WTC11 (cell line): ENCODE measurements at places on chromosomes 5 and 9.

- no peak for DNase-seq
Observed at GRCh38 chr5:111394586-111394985, 117.7 kb downstream of the STARD4 start.

DNA sequence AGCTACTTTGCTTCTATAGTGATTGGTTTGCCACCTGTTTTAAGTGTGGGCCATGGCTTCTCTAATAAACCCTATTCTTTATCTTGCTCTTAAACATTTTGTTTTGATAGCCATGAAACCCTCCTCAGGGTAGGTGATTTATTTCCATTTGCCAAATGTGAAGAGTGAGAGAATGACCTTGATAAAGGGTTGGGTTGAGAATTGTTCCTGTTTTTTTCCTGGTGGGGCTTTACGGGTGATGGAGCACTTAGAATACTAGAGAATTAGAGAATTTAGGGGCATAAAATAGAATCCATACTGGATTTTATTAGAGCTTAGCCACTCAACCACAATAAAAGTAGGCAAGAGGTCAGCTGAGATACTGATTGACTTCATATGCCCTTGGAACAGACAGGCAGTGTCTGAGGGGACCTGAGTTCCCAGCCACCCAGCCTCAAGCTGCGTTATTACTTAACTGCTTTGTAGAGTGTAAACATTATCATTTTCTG, 68.9 kb downstream of the COMMD10 start:
- DNase-seq = no peak

DNA sequence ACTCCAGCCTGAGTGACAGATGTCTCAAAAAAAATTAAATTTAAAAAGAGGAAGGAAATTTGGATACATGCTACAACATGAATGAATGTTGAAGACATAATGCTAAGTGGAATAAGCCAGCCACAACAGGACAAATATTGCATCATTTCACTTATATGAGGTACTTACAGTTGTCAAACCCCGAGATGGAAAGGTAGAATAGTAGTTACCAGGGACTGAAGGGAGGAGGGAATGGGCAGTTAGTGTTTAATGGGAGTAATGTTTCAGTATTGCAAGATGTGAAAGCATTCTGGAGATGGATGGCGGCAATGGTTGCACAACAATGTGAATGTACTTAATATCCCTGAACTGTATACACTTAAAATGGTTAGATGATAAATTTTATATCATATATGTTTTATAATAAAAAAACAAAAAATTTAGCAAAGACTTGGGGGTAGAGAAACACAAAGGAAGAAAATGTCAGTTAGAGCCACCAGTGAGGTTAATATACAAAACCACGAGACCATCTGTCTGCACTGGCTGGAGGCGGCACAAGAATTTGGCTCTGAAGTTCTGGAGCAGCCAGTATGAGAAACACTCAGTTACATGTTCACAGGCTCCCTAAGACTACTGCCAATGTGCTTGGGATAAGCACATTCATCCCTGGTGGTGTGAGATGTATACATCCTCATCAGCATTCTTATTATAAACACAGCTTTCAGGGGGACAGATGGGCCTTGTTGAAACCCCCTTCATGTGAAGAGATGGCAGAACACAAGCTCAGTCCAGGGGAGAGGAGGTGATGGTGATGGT, 37.0 kb upstream of the RPS23 start:
- no peak for DNase-seq

DNA sequence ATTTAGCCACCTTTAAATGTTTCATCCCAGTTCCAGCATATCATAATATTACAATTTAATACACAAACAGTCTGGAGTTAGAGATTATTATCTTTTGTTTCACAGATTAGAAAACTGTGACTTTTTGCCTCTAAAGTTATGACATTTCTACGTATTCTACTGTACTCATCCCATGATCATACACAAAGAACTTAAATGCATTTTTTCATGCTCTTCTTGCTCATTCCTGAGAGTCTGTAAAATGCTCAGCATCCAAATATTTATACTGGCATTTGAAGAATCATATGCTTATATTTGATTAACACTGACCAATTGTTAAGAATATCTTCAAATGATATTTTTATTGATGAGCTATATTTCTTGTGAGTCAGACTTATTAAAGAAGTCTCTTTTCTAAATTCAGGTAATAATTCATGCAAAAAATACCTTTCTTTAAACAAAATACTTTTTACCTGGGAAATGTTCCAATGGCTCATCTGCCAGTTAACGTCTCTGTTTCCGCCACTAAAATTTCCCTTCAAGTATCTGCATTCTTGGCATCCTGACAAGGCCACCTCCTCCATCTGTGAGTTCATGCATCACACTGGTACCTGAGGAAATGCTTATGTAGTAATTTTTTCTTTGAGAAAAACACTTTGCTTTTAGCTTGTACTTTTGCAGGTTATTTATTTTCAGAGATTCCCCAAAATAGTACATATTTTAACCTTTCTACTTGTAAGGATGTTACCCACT, 139.6 kb upstream of the RASA1 start:
- DNase-seq = no peak

DNA sequence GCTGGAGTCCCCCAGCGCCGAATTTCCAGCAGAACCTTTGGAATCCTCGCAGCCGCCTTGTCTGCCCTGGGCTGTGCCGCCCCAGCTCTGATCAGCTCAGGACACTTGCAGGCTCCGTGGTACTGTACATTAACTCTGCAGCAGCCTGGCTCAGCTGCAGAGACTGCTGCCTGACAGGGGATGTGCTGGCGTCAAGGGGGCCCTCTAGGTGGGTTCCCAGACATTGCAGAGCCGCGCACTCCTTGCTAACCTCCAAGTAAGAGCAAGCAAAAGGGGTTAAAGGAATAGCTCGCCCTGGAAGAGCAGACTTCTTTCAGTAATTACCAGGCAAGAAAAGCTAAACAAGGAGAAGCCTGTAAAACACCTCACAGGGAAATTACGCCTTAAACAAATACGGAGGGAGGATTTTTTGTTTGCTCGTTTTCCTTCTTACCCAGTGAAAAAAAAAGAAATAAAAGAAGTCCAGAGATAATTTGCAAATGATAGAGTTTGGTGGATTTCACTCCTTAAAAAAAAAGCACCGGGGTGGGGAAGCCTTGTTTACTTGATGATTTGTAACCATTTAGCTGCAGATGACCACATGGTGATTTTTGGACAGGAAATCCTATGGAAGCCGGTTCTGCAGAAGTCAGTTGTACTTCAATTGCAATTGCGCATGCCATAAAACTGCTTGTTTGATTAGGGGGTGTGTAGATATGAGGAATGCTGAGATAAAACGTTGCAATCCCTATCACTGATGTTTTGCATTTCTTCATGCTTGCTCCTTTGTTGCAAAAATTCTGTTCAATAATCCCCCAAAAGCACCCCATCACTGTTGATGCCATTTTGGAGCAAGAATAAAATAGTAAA, 305.8 kb downstream of the PDE4D start:
- peak; percentile 86 for DNase-seq

DNA sequence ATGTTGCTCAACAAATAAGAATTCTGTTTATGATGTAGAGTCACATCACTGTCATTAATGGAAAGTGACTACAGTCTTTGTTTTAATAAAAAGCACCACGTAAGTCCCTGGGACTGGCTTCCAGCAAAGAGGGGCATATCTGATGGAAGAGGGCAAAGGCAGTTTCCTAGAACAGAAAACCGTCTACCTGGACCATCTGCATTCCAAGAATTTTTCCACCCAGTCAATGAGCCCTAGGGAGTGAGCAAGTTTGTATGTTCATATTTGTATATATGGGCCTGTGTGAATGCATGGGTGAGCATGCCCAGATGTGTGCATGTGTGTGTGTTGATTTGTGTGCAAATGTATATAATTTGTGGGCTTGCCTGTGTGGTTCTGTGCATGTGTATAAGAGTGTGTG, 156.8 kb upstream of the SEMA6A start:
- no peak for DNase-seq

- no peak for DNase-seq
Observed at GRCh38 chr9:93118863-93119702, 15.0 kb downstream of the NINJ1 start.

GRCh38 chr5:54156577-54156976, 153.8 kb downstream of the ARL15 start:
- DNase-seq = no peak

DNA sequence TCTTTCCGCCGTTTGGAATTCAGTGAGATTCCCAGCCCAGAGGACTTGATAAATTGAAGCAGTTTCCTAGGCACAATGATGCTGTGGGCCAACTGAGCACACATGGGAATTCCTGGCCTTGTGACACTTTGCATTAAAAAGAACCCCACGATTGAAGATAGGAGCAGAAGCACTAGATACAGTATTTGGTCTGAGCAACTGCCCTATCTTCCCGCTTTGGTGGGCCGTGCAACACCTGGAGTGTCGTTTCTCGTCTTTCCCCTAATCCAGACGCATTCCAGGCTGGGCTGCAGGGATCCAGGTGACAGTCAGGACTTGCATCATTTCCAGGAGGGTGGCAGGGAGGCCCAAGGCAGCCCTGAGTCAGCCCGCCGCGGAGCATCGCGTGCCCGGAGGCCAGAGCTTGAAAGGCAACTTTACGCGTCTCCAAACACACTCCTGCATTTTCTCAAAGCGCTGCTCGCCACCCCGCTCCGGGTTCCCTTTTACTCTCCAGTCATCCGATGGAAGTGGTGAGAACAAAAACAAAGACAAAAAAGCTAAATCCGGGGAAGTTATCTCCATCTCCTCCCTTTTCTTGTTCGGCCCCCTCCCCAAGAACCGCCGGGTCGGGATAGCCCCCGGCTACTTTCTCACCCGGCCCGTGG, 753 bp upstream of the STC2 start:
- peak; percentile 70 for DNase-seq

GRCh38 chr9:91902475-91903125, 47.4 kb downstream of the ROR2 start:
- DNase-seq = no peak

GRCh38 chr9:72363908-72364678, 915 bp downstream of the ZFAND5 start:
- DNase-seq = peak; percentile 41

DNA sequence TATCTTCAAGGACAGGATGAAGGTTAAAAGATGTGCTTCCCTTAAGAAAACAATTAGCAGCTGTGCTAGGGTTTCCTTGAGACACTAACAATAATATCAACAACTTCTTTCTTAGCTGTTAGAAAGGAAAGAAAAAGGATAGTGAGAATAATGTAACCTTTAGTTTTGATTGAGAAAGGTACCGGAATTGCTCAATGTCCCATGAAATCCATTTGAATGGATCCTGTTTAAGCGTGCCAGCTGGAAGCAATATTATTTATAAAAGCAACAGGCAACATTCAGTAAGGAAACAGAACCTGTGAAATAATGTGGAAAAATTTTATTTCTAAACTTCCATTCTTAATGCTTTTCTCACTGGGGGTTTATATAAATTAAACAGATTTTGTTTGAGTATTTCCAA, 120.9 kb downstream of the CCDC192 start:
- no peak for DNase-seq

DNA sequence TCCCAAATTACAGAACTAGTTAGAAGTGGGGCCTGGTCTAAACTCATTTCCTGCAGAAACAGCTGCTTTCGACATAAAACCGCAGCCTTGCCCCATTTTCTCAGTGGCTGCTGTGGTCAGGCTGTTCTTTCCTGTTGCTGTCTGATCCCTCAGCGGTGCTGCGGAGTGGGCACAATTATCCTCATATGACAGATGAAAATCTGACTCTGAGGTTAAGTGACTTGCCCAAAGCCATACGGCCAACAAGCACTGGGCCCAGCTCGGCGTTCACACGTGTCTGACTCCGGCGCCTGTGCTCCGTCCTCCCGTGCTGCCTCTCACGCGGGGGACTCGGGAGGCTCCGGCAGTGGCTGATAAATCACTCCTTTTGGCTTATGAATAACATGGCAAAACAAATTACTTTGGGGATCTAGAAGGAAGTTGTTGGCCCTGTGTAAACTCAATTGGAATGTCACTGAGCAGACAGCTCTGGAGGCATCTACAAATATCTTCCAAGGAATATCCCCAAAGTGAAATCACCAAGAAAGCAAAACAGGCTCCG, 142.6 kb upstream of the LMX1B start:
- DNase-seq = no peak

DNA sequence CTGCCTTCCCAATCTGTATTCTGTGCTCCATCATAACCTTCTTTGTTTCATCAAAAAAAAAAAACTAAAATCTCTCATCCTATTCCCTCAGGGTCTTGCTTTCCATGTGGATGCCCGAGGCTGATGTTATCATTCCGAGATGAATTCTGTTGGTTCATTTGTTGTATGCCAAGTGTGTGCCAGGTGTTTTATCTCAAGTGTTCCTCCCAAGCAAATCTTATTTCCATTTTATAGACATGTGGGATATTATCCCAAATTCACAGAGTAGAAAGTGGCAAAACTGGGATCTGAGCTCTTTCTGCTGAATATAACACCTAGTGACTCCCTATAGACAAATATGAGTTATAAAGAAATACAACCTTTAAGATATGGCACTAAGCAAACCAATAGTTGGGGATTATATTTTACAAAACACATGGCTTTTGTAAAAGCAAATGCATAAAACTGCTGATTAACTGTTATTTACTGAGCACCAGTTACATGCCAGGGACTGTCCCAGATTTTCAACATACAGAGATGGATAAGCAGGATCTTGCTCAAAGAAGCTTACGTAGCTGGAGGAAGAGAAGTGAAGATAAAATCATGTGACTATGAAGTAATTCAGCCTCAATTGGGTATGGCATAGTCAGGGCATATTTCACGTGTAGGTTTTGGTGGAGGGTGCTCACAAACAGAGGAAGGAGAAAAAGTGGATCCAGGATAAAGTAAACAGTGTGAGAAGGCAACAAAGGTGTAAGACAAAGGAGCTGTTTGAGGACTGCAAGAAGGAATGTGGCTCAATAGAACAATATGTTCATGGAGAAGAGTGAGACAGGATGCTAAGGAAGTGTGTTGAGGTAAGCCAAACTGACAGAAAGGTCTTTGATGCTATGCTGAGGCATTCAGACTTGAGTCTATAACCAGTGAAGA, 143.3 kb upstream of the ADAMTSL1 start:
- DNase-seq = no peak

DNA sequence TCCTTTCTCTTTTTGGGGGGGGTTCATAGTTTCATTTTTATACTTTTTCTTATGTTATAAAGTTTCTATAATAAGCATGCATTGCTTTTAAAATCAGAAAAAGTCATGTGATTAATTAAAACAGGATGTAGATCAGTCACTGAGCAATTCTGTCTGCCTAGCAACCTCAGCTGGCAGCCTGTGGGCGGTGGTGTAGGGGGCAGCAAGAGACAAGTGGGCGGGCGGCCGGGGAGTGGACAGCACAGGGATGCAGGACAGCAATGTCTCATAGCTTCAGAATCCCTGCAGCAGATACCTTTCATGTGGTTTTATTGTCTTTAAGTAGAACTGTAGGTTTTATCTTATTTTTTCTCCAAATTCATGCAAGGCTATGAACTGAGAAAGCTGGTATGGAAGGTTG, 101.9 kb upstream of the S1PR3 start:
- no peak for DNase-seq

- DNase-seq = no peak
Observed at GRCh38 chr5:37739817-37740261, 100.0 kb downstream of the GDNF start.

GRCh38 chr9:81053298-81054025, 635.9 kb downstream of the TLE1 start:
- no peak for DNase-seq

GRCh38 chr5:94969174-94969573, 315.7 kb downstream of the MCTP1 start:
- DNase-seq = no peak
